ENCODE measurements at places on chromosomes 4 and X.

GRCh38 chr4:140014284-140014683 lies 139.7 kb downstream of the MAML3 start:
- no peak for DNase-seq

DNA sequence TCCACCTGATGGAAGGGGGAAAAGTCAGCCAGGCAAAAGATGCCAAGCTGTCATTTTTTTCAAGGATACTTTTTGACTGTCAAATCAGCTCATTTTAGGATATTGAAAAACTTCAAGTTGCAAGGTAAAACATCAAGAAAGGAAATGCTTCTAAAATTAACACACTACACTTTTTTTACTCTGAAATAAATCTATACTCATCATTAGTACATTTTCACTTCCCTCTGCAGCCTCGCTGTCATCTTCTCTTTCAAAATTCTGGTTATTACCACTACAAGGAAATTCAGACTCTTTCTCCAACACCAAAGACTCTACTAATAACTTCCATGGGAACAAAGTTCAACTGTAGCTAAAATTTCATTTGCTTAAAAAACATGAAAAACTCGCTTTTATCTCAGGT lies 41.6 kb downstream of the APBB2 start:
- no peak for DNase-seq

- no peak for DNase-seq
Measured at GRCh38 chrX:25020905-25021449, 5.2 kb upstream of the ARX start.

GRCh38 chr4:186249785-186250754 lies 15.9 kb upstream of the F11 start:
- DNase-seq: no peak

DNA sequence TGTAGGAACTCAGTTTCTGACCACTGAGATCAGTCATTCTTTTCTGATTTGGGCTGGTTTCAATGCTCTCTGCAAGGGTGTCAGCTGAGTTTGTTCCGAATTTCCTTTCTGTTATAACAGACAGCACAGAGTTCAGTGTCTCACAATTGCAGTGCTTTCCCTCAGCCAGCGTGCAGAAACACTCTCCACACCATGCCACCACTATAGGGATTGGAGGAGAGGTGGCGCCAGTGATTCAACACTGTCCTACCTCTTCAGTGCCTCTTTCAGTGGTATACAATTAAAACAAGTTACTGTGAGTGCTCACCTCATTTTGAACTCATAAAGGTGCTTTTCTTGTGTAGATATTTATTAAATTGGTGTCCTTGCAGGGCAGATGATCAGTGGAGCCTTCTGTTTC lies 413.2 kb upstream of the CXorf51B start:
- no peak for DNase-seq

Data from CD4-positive, alpha-beta memory T cell (primary cell).